CD4-positive, alpha-beta T cell treated with Interleukin-10 for 1 hour (primary cell): ENCODE measurements at places on chromosomes 13 and 19.
A peak's percentile ranks its signal among the peaks of the same experiment; 100 is the strongest.

GRCh38 chr13:107842562-107843180, 372.7 kb downstream of the LIG4 start:
- no peak for DNase-seq

DNA sequence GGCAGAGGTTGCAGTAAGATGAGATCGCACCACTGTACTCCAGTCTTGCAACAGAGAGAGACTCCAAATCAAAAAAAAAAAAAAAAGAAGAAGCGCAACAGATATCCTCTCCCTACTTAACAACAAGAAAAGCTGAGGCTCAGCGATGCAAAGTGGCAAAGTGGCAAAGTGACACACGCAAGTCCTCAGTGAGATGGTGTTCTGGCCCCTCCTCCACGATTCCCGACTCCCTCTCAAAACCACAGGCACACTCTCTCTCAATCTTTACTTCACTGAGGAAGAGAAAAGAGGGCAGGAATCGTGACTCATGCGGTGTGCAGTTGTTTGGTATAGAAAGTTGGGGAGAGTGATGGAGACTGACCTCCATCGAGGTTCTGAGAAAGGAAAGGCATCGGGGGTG, 12.6 kb downstream of the FFAR2 start:
- DNase-seq: no peak

- DNase-seq: no peak
Observed at GRCh38 chr19:33376423-33376822, 2.9 kb downstream of the CEBPG start.

DNA sequence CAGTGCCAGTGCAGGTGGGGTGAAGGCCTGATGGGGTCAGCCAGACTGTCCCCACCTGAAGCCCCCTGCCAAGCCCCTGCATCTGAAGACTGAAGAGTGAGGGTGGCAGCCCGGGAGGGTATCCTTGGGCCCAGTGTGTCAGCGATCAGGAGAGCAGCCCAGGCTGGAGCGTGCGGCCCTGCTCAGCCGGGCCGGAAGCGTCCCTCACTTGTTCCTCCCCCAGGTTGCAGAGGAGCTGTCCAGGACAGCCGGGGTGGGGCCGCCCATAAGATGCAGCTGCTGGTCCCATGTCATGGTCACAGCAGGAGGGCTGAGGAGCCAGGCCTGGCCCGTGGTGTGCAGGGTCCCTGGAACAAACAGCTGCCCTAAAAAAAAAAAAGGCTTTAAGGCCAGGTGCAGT, 55.4 kb downstream of the KDM4B start:
- DNase-seq: no peak

DNA sequence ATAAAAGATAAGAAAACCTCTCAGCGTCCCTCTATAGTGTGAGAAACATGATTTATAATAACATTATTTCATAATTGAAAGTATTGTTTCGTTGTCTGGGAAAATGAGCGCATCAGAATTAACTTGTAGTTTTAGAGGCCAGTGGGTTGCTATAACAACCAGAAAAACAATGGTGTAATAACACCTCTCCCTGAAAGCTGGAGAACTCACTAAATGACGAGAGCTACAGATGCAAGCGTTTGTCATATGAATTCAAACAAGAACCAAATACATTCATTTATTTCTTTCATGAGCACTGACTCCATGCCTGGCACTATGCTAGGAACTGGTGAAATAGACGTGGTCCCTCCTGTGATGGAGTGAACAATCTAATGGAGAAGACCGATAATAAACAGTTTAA, 16.3 kb downstream of the KBTBD7 start:
- no peak for DNase-seq

GRCh38 chr19:43798546-43799409, 3.5 kb downstream of the LYPD5 start:
- peak; percentile 47 for DNase-seq

DNA sequence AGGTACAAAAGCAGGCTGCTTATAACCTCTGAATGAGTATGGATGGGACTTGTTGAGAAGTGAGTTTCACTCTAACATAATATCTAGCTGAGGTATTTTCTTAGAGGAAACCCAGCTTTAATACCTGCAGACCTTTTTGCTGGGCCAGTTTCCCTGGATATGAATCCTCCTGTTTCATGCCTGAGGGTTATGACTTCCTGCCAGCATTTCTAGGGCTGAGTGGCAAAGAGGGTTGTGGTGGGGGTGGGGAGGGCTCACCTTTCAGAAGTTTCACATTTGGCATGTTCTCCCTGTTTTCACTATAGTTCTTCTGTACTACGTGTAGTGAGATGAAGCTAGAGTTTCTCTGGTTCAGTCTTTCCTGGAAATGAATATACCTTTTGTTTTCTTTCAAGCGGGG, 73.7 kb downstream of the LACC1 start:
- no peak for DNase-seq

DNA sequence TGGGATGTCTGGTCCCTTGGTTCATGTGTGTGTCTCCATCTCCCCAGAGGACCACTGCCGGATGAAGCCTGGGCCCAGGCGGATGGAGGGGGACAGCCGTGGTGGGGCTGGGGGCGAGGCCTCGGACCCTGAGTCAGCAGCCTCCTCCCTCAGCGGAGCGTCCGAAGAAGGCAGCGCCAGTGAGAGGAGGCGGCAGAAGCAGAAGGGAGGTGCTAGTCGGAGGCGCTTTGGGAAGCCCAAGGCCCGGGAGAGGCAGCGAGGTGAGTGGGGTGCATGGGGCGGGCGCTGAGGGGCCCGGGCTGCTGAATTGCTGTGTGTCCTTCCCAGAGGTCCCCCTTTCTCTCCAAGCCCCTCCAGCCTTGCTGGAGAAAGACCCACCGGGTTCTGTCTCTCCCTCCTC, 3.2 kb downstream of the CCDC106 start:
- DNase-seq: no peak

DNA sequence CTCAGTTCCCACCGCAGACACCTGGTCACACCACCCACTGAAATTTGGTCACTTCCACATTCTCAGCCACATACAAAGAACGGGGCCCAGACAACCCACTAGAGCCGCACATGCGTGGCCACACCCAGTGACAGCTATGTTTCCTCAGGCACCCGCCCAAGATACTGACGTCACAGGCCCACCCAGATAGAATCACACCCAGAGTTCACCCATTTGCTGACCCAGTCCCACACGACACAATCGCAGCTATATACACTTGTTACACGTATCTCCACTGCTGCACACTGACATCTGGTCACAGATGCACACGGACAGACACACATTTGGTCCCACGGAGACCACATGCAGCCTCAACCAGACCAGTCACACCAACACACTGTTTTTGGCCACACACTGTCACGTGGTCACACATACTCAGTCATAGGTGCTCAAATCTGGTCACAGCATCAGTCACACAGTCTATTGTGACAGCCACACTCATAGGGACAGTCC, 2.9 kb downstream of the NUMBL start:
- peak; percentile 56 for DNase-seq

DNA sequence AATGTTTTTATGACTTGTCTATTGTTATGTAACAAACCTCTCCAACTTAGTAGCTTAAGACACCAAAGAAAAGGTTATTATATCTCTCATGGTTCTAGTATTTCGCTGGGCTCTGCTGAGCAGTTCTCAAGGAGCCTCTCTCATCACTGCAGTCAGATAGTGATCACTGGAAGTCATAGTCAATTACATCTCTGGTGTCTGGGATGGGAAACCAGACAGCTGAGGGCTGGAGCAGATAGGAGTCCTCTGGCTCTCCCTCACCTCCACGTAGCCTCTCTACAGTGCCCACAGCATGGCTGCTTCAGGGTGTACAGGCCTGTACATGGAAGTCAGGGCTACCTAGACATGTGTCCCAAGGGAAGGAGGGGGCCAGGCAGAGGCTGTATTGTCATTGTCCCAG, 507.5 kb downstream of the MYO16 start:
- no peak for DNase-seq
